ENCODE measurements at places on chromosomes 16 and 17.
A peak's percentile ranks its signal among the peaks of the same experiment; 100 is the strongest.

GRCh38 chr17:41695954-41696757 lies 7.5 kb downstream of the EIF1 start:
- peak; percentile 88 for DNase-seq

DNA sequence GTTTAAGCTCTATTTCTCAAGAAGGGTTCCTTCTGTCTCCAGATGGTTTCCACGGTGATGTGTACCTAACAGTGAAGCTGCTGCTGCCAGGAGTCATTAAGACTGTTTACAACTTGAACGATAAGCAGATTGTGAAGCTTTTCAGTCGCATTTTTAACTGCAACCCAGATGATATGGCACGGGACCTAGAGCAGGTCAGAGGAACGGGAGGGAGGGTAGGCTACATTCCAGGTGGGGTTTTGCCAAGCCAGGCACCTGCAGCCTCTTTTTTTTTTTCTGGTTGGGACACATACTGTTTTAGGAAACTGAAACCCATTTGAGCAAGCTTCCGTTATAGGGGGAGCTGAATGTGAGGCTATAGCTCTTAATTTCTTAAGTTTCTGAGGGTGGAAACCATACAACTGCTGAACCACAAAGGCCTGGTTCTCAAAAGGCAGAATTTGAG lies 10.6 kb downstream of the LIG3 start:
- no peak for DNase-seq

- peak; percentile 84 for DNase-seq
Measured at GRCh38 chr16:35750701-35751104, 2291.3 kb downstream of the TP53TG3F start.

- no peak for DNase-seq
Measured at GRCh38 chr16:654034-654433, 4.9 kb downstream of the WDR90 start.

DNA sequence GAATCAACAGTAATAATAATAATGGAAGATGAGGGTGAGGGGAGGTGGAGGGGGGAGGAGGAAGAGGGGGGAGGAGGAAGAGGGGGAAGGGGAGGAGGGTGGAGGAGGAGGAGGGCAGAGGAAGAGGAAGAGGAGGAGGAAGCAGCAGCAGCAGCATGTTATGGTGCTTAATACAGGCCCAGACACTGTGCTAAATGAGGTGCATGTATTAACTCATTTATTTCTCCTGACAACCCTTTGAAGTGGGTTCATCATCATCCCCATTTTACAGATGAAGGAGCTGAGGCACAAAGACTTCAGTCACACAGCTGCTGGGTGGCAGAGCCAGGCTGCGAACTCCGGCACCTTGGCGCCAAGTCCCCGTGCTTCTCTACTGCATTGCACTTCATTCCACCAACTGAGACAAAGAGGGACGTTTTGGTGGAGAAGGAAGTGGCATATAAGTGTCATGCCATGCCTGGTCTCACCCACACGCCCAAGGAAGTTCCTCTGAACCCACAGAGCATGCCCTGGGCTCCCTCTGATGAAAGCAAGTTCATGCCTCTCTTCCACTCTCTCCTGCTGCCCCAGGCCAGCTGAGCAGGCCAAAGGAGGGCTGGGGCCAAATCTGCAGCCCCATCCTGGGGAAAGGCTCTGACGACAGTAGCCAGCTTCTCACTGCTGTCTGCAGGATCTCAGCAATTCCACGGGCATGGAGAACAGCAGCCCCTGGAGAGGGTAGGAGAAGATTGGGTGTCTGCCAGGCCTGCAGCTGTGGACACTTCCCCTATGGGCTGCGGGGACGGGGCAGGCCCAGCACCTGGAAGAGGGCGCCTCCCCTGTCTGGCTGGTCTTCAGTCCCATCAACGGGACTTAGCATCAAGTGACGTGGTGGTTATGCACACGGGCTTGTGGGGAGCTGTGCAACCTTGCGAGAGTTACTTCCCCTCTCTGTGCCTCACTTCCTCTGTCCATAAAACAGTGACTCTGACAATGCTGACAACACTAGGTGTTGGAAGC lies 21.8 kb downstream of the XYLT1 start:
- no peak for DNase-seq

DNA sequence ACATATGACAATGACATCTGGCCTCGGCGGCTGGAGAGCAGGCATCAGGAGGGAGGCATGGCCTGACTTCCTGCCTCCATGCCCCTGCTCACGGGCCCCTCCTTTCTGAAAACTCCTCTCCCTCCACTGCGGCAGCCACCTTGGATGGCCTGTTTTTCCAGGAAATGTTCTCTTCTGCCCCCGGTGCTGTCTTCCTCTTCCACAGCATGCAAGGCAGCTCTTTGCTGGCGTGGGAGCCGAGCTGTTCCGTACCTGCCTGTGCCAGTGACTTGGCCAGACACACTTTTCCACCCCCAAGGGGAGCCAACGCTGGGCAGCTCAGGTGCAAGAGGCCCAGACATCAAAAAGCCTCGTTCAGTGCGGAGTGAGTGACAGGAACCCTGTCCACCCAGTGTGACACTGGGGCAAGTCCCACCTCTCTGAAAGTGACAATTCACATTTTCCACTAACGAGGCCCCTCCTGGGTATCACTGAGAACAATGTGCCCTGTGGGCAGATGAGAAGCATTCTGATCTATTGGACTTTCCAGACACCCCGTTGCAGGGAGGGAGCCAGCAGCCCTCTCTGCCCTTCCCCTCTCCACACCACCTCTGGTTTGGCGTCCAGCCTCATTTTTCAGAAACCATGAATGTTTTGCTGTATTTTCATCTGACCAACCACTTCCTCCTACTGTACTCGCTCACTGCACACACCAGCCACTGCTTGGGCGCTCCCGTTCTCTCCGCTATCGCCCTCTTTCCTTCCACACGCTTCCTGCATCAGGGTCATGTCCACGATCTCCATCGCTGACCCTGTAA lies 31.2 kb downstream of the NSMCE1 start:
- no peak for DNase-seq

DNA sequence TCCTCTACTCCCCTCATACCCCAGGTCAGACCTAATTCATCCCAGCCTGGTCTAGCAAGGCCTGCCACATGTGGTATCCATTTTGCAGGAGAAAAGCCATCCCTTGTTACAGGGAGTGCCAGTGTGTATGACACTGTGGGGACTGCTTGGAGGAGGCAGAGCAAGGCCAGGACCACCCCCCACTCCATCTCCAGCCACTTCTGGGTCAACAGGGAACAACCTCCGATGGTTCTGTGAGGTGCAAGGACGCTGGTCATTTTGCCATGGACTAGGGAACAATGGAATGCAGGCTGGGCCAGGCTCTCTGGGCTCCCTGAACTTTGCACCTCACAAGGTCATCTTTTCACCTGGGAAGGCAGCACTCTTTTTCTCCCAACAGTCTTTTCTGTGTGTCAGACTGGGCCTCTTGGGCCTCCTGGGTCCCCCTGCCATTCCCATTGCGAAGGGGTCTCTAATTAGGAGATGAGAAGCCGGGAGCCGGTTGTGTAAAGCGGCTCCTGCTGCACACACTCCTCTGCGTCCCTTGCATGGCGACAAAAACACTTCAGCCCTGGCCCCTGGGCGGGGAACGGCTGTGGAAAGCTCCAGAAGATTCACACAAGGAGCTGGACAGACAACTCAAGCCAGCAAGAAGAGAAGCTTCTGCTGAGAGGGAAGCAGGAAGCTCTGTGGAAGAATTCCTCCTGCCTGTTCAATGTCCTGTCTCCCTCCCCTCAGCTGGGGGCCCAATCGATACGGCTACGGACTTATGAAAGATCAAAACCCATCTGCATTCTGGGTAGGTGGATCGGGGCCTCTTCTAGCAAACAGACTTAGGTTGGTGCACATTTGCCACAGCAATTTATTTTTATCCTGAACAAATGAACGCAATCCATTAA lies 38.5 kb upstream of the MTSS2 start:
- DNase-seq: no peak

DNA sequence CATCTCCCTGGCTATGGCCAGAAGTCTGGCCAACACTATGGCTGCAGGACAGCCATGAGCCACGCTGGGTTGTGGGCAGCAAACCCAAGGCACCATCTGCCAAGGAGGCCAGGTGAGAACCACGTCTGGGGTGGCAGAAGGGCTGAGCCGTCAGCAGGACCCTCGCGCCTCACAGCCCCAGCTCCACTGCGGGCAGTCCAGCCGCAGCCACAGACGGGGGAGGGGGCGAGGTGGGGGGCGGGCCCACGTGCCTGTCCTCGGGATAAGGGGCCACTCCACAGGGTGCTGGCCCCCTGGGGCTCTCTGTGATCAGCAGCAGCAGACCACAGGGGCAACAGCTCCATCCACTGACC lies 6.5 kb upstream of the BAIAP2 start:
- DNase-seq: peak; percentile 80

- DNase-seq: no peak
Measured at GRCh38 chr17:47633996-47634395, 15.7 kb upstream of the KPNB1 start.

GRCh38 chr17:58303971-58304749 lies 23.4 kb upstream of the MPO start:
- peak; percentile 83 for DNase-seq

GRCh38 chr16:85086347-85087291 lies 25.7 kb downstream of the CIBAR2 start:
- no peak for DNase-seq

DNA sequence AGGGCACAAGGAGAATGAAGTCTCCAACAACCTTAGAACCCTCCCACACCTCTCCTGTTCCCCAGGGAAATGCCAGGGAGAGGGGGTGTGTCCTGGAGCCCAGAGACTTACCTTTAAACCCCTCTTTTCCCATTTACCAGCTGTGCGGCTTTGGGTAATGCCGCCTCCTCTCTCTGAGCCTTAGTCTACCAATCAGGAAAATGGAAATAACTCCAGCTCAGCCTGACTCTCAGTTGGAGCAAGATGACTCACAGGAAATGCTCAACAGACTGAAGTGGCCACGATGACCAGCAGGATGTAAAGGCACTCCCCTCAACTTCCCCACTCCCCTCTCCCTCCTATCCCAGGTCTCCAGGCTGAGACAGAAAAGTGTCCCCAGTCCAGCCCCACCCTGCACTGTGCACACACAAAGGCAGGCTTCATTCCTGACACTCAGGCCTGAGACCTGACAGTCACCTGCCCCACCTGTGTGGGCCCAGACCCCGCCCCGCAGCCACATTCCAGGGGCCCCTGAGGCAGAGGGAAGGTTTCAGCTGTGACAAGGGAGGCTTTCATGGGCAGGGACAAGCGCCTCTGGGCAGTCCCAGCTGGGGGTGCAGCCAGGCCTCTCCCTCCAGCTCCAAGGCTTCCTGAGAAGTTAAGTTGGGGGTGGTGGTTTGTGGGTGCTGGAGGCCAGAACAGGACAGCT lies 3.0 kb upstream of the KRT15 start:
- DNase-seq: no peak

DNA sequence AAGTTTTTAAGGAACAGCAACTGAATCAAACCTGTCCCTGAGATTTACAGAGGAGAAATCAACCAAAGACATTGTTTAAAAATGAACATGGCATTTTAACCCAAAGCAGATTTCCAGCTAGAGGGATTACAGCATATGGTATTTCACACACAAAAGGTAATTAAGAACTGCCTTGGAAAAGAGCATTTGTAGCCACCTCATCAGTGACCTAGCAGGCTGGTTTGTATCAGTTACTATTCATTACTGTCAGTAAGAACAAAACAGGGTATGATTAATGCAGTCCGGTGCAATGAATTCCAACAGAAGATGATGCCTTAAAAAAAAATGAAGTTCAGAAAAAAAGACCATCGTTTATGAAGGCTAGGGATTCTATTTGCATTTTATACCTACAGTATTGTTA lies 219.9 kb downstream of the CHD9NB start:
- DNase-seq: no peak

DNA sequence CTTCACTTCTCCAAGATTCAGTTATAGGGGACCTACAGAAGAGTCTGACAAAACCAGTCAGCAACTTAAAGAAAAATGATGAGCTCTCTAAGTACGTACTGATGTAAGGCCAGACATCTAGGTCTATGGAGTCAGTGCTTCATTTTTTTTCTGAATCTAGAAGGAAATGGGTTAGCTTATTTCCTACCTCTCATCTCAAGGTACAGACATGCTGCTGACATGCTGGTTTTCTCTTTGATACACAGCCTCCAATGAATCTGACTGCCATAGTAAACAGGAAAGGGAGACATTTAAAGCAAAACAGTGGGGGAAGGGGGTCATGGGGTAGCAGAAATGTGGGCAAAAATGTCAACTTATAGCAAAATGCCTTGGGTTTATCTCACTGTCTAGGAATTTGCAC lies 16.4 kb downstream of the CDR2 start:
- DNase-seq: no peak

GRCh38 chr17:76562734-76563148 lies 22.9 kb downstream of the PRCD start:
- DNase-seq: no peak
